A172 (cell line): ENCODE measurements at places on chromosomes 1 and 21.
A peak's percentile ranks its signal among the peaks of the same experiment; 100 is the strongest.

- no peak for DNase-seq
These were observed 165.8 kb downstream of the CLEC20A start for GRCh38 chr1:178330848-178331497.

GRCh38 chr21:38136201-38136600 lies 120.6 kb upstream of the KCNJ15 start:
- DNase-seq, result no peak

- DNase-seq, result no peak
These were observed 61.0 kb upstream of the ATP1A1 start for GRCh38 chr1:116311756-116312680.

DNA sequence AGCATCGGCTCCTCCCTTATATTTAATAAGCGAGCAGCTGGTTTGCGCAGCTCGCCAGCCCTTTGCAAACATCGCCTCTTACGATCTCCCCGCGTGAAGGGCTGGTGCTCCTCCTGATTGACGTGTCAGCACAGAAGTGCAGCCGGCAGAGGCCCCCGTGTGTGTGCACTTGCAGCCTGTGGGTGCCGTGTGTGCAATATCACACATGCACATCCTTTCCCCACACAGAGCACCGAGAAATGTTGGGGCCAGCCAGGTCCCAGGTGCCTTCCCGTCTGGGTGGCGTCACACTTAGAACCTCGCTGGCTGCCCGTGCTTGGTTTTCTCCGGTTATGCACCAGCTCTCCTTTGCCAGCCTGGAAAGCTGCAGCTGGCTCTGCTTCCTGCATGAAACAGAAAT lies 126.6 kb upstream of the AJAP1 start:
- DNase-seq, result no peak

GRCh38 chr1:102661481-102661880 lies 446.8 kb downstream of the COL11A1 start:
- DNase-seq, result no peak

- peak; percentile 82 for DNase-seq
These were observed 87.2 kb downstream of the MRPL37 start for GRCh38 chr1:54287176-54287650.

GRCh38 chr1:151960780-151961513 lies 32.7 kb downstream of the S100A10 start:
- DNase-seq, result no peak
